ENCODE measurements at places on chromosomes 6 and 20.

DNA sequence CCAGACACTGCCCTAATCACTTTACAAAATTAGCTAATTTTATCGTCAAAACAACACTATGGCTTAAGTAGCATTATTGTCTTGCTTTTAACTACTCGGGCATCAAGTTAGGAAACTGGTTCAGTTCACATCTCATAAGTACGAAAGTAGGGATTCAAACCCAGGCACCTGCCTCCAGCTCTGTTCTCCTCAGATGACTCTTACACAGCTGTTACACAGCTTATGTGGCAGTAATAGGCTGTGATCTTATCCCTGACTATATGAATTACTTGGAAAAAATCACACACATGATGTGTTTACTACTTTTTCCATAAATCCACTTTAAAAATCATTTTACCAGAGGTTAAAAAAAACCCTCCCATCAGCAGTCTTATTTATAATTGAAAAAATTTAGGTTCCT lies 389.2 kb upstream of the FLRT3 start:
- no peak for DNase-seq

GRCh38 chr6:158850807-158851115 lies 31.6 kb upstream of the EZR start:
- DNase-seq, result no peak

GRCh38 chr6:35754452-35755277 lies 17.8 kb downstream of the ARMC12 start:
- DNase-seq, result peak; percentile 40

- no peak for DNase-seq
These were observed 9.4 kb upstream of the ADTRP start for GRCh38 chr6:11788043-11788442.

DNA sequence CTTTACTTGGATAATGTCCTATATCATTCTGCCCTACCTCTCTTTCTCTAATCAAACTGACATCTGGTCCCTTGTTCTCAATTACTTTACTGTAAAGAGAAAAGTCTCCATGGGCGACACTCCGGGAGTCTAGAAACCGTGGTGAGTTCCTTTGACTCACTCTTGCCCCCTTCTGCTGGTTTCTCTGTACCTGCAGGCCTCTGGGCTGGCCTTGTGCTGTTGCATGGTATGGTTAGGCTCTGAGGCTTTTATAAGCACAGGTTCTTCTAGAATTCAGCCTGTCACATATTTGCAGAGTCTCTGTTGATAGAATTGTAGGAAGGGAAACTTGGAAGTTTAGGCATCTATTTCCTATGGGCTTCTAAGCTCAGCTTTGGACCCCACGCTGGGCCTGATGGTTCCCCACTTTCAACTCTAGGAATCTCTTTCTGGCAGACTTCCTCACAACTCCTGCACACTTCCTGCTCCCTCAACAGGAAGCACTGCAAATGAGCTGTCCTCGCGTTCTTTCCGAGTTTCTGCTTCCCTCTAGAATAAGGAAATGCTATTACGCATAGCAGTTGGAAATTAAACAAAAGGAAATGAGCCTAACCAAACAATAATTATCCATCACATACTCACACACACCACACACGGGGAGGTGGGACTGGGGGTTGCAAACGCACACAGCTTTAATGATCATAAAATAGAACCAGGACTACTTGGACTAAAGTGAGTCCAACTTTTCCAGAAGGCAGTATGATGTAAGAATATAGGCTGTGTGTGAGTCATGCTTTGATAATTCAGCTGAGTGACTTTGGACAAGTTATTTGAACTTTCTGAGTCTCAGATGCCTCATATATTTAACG lies 683.3 kb downstream of the QKI start:
- peak; percentile 24 for DNase-seq

DNA sequence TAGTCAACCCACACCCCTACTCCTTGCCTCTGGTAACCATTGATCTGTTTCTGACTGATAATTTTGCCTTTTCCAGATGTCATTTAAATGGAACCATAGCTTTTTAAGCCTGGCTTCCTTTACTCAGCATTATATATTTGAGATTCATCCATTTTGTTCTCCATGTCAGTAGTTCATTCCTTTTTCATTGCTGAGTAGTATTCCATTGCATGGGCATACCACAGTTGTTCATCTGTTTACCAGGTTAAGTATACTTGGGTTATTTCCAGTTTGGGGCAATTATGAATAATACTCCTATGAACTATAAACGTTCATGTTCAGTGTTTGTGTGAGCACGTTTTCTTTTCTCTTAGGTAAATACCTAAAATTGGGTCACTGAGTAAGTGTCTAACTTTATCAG lies 25.1 kb downstream of the FGD2 start:
- DNase-seq, result no peak

GRCh38 chr6:167828325-167828956 lies 1.7 kb downstream of the AFDN start:
- no peak for DNase-seq

DNA sequence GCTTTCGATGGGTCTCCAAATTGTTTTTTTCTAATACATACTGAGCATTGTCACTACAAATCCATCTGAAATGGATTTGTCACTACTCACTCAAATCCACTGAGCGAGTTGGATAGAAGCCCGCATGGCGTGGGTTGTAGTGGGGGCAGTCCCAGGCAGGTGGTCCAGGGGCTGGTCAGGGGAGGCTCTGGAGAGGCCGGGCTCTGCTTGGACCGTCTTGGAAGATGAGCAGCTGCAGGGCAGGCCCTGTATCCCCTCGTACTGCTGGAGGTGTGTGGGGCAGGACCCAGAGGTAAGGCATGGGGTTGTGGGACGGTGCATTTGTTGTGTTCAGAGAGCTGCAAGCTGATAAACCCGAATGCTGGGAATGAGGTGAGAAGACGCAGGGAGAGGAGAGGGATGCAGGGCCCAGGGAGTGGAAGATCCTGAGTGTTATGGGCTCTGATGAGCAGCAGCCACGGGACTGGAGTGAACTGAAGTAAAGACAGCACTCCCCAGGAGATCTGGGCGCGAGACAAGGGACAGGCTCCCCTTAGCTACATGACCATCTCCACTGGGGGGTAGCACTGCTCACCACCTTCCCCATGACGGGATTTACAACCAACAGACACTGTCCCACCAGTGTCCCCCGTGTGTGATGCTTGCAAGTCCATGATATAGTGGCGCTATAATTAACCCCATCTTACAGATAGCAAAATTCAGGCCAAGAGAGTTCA lies 45.9 kb downstream of the PSMG4 start:
- DNase-seq, result no peak

DNA sequence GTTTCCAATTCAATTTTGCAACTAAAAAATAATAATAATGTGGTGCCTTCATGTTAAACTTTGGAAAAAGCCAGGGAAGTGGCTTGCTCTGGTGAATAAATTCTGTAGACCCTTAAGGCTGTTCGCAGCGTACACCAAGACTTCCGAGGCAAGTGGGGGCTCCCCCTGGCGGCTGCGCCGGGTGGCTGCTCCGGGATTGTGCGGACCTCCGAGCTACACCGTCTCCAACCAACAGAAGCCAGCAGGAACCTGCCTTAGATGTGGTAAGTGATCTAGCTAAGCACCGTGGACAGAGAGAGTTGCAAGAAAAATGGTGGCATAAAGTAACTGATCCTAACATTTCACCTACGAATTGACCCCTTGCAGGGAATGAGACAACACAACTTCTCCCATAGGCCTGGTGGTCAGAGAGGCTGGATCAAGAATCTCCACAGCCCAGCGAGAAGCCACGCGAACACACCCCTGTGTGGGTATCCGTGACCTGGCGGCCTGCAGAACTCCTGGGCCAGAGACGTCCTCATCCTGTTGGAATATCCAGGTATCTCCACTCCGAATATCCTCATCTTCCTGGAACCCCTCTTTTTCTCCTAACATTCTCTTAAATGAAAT lies 69.6 kb downstream of the TBXT start:
- DNase-seq, result peak; percentile 67

- DNase-seq, result no peak
These were observed 133.1 kb downstream of the ALDH8A1 start for GRCh38 chr6:134816780-134817179.

DNA sequence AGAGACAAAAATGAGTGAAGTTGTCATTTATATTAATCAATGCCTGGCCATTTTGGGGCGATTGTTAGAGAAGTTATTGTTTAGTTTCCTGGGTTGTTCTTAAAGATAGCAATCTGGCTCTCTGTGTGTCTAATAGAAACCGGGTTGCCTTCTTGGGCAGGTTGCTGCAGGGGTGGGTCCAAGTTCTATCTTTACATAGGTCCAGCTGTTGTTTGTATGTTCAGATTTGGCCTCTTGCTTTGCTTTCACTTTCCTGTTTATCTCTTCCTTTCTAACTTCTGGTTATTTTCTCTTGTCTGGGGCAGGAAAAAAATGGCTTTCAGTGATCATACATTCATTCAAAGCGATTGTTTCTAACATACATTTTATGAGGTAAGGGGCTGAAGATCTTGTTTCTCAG lies 128.4 kb upstream of the NOX3 start:
- DNase-seq, result no peak

DNA sequence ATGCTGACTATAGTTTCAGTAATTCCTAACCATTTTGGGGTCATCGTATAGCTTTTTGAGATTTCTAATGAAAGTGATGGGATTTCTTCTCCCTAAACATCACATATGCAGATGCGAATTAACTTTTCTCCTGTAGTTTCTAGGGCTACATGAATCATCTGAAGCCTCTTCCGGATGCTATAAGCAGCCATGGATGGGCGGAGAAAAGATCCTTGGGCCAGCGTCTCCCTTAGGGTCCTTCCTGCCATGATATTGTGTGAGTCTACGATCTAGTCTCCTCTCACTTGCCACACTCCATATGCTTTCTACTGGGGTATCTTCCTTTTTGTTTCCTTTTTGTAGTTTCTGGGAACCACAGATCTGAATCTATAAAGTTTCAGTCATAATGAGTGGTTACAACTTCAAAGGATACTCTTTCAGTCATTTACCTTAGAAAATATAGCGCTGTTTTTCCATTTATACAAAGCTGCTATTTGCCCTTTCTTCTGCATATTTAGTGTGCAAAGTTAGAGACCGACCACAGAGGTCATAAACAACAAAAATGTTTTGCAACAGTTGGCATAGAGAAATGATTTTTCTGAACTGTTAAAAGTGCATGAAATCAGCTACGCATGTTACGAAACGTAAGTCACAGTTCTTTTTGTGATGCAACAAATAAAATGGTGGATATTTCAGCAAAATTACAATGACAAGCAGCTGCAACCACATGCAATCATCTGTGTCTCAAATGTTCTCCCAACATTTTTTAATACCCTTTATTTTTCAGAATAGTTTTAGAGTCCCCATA lies 396.2 kb upstream of the SLC35B3 start:
- no peak for DNase-seq

GRCh38 chr6:152380993-152381898 lies 255.9 kb downstream of the SYNE1 start:
- peak; percentile 76 for DNase-seq

DNA sequence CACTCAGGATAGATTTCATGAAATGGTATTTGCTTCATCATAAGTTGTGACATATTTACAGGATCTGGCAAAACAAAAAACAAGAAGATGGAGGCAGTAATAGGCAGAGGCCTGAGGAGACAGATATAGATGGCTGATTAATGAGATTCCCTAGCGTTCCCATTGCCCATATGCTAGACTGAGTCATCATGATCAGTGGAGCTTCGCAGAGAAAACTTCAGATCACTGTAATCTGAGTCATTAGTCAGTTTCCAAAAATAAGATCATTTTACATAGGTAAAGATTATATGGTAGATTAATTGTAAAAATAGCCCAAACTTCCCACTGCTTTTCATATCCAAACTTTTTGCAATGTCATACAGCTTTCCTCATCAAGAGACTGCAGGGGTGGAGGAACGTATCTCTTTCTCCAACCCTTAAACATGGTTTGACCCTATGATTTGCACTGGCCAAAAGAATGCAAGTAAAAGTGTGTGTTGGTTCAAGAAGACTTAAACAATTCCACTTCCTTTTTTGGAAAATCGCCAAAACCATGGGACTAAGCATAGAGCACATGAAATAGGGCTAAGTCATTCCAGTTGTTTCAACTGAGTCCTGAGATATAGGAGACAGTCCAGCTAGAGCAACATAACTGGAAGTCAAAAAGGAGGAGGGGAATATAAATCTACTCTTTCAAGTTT lies 626.0 kb downstream of the RNF144B start:
- no peak for DNase-seq

GRCh38 chr6:139112146-139112545 lies 22.7 kb upstream of the HECA start:
- DNase-seq, result no peak

DNA sequence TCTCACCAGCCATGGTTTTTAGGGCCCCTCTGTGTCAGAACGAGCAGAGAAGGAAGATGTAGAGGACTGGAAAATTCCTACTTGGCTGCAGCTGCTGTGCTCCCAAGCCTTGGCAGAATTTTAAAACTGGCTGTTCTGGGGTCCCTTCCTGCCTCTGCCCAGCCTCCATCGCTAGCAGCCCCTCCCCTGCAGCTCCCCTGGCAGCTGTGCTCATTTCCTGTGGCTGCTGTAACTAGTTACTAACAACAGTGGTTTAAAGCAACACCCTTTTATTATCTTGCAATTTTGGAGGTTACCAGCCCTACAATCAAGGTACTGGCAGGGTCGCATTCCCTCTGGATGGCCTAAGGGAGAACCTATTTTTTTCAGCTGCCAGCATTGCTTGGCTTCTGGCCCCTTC lies 3.7 kb upstream of the CST11 start:
- DNase-seq, result no peak

DNA sequence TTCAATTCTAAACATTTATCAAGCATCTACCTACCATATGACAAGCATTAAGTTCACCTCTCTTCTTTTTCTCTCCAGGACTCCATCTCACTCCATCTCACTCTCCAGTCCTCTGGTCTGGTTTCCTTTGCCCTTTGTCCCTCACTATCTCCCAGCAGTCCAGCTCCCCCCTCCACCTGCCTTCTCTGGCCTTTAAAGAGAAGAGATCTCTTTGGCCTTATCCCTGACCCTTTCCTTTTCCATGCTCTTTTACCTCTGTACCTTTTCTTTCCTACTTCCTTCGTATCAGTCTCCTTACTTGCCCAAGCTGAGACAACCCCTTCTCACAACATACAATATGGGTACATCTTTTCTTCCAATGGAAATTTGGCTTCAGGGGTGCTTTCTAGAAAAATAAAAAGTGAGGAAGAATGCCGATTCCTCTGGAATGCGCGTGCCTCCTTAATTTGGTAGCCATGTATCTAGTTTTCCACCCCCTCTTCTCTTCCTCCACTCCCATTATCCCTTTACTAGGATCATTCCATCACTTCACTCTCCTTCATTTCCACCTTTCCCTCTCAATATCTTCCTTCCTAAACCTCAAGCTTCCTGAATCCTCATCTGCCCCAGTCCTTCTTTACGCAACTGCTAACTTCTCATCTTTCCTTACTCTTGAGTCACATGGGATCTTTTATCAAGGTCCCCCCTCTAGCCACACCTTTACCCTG lies 745 bp upstream of the AGPAT1 start:
- DNase-seq, result no peak

DNA sequence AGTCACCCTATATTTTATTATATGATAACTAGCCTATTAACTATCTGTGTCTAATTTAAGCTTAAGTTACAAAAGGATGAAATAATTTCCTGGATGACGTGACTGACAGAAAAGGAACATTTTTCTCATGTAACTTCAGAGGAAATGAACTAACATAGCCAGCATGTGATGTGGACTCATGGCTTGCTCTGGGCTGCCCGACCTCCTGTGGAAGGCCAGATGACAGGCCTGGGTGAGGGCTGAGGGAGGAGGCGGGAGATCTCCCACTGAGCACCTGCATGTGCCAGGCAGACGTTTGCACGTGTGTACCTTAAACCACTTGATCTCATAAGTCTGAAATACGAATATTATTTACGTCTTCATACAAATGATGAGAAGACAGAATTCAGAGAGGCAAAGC lies 321.1 kb downstream of the SYNE1 start:
- peak; percentile 50 for DNase-seq
